ENCODE measurements at places on chromosomes 2 and 18.

- no peak for DNase-seq
Measured at GRCh38 chr2:192498747-192499146, 304.0 kb upstream of the TMEFF2 start.

DNA sequence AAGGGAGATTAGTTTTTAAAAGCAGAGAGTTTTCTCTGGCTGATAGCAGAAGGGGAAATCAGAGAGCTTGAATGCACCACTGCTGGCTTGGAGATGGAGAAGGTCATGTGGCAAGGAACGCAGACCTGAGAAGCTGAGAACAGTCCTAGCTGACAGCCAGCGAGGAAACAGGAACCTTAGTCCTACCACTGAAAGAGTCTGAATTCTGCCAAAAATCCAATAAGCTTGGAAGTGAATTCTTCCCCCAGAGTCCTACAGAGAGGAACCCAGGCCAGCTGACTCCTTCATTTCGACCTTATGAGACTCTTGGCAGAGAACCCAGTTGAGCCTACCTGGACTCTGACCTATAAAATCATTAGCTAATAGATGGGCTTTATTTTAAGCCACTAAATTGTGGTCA lies 371.9 kb upstream of the TNP1 start:
- DNase-seq: no peak

GRCh38 chr2:71926876-71927756 lies 220.5 kb downstream of the CYP26B1 start:
- DNase-seq: no peak

GRCh38 chr2:232522623-232523401 lies 2.6 kb downstream of the PRSS56 start:
- no peak for DNase-seq

DNA sequence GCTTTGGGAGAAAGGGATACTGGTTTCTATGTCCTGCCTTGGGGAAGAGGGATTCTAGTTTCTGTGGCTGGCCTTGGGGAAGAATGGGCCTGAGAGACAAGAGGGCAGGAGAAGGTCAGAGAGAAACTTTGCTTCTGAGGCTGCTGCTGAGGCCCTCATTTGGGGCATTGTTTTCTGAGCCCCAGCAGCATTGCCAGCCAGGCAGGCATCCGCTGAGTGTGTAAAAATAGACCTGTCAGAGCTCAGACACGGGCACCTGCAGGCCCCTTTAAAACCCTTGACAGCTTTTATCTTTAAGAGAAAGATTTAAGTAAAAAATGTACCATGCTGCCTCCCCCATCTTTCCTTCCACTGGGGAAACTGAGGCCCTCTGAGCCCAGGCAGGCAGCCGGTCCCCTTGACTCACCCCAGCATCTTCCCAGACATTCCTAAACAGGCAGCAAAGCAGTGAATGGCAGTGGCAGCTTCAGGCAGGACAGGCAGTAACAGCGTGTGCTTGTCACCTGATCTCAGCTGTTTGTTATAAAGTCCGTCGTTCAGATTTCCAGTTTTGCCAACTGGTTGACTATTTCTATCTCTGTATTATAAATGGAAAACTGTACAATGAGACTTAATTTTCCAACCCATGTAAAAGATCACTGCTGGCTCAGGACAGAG lies 27.6 kb downstream of the MLPH start:
- DNase-seq: no peak

All from activated CD4-positive, CD25-positive, alpha-beta regulatory T cell treated with anti-CD3 and anti-CD28 coated beads, Interleukin-2, amount 50 U/mL, for 16 hours (primary cell).